ENCODE measurements at places on chromosomes 7 and 10.

DNA sequence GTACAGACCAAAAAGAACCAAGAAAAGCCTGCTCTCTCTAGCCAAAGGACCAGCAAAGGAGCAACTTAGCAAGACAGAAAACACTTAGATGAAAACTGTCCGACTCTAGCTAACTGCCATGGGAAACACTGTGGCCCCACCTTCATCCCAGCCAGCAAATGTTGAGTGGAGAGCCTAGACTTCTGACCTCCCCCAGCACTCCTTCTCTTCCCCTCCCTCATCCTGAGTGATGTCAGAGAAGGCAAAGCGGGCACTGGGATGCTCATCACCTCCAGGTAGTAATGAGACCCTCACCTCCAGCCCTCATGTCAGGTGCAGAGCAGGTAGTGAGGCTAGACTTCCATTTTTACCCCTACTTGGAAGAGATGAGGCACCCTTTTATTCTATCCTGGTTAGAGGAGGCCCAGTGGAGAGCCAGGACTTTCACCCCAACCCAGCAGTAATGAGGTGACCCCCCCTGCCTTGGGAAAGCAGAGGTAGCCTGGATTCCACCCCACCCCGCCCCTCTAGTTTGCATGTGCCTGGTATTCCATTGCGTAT, 16.9 kb downstream of the CUZD1 start:
- DNase-seq, result no peak

DNA sequence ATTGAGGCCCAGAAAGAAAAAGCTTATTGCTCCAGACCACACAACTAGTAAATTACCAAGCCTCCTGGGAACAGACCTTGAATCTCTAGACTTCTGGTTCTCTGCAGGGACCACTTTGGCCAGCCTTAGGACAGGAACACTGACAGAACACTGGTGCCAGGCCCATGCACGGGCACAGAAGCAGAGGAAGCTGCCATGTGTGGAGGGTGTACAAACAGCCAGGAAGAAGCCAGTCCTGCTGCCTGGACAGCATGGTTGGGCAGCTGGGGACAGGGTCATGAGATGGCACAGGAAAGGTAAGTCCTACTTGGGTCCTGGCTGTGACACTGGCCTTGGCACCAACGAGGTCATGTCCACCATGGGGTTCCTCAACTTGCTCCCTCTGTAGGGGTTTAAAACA, 19.2 kb downstream of the MMRN2 start:
- no peak for DNase-seq

DNA sequence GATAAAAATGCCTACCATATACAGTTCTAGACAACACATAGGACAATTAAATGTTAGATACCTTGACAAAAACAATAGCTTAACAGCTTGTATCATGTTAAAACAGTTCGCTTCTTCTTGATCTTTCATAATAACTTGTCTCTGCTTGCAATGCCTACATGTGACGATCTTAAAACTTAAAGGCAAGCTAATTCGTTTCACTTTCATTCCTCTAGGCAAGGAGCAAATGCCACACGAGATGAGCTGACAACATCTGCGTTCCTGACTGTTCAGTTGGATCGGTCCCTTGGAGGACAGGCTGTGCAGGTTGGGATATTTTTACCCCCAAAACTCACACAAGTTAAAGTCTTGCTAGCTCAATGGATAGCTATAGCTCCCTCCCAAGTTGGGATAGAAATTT, 51.6 kb upstream of the ARL4A start:
- no peak for DNase-seq

DNA sequence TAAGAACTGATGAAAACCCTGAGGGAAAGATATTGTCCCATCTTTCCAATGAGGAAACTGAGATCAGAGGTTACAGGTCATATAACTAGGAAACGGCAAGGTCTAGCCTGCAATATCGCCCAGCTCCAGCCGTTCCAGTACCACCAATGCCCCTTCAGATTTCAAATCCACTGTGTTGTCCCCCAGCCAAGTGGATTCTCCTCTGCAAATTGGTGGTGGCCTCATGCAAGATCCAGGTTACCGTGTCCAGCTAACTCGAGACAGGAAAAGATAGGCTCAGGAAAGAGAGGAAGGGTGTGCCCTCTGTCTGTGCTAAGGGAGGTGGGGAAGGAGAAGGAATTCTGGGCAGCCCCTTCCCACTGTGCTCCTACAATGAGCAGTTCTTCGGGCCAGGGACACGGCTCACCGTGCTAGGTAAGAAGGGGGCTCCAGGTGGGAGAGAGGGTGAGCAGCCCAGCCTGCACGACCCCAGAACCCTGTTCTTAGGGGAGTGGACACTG, 25.3 kb downstream of the PRSS2 start:
- no peak for DNase-seq

DNA sequence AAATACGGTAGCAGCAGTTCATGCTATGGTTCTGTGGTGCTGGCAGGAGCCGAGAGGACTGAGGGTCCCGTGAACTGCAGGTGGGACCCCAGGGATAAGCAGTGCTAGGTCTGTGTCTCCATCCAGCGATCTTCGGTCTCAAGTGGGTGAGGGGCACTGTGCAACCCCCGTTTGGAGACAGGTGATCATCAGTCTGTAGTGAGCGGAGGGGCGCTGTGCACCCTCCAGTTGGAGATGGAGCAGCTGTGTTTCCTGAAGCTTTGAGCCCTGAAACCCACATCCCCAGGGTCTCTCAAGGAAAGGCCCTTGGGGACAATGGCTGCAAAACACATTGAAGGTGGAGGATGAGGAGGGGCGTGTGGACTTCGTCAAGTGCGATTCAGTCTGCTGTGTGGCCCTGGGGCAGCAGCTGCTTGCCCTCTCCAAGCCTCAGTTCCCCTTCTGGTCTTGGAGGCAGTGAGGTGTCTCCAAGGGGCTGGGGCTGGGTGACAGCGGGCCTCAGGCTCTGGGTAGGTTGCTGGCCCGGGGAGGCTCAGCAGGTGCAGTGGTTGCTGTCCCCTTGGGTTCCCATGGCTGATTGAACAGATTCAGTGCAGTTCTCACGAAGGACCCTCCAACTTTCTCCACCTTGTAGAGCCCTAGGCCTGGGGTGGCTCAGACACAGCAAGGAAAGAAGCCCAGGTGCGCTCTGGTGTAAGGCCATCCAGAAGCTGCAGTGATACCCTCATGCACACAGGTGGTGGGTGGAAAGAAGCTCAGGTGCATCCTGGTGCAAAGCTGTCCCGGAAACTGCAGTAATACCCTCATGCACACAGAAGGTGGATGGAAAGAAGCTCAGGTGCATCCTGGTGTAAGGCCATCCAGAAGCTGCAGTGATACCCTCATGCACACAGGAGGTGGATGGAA, 160.6 kb downstream of the ADARB2 start:
- no peak for DNase-seq

DNA sequence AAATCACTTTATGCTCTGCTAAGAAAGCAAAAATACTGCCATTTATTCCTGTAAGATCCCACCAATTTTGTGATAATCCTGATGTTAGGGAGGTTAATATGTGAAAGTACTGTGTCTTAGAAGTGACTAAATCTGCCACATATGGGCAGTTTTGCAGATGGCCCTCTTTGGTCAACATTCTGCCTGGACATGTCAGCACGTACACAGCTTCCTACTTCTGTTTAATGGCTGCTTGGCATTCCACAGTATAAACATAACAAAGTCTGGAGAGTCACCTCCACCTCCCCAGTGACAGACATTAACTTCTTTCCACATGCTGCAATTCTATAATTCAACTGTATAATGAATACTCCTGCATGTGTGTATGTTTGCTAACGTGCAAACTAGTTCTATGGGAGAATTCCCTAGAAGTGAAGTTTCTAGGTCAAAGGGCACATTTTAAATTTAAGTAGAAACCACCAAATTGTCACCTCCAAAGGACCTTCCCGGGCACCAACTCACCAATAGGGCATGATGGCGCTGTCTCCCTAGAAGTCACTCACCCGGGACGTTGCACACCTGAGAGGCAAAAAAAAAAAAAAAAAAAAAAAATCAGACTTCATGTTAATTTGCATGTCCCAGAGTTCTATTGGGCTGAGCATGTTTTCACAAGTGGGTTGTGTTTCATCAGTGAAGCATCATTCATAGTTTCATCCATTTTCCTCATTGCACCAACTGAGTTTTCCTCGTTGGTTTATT, 38.9 kb downstream of the MKI67 start:
- DNase-seq, result no peak

DNA sequence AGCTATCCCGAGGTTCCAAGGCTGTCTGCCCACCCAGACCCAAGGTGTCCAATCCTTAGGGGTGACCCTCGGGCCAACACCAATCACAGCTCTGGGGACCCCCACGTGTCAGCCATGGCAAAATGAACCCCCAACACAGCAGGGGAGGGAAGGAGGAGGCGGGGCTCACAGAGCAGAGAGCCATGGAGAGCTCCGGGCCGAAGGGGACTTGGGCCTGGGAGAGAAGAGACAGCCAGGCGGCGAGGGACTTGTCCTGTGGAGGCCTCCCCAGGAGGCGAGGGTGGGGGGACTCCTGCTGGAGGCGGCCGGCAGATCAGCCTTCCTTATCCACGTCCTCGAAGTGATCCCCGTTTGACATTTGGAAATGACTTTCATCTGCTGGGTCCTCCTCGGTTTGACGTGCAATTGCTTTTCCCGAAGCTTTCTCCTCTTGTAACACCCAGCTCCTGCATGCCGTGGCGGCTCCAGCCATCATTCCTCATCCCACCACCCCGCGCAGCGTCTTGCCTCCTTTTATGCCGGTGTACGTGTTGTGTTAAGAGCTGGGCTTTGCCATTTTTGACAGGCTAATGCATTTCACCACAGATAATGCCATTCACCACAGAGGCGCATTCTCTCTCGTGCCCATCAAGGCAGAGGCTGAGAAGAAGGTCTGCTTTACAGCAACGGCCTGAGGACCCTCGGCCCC, 337.4 kb downstream of the DNAJB6 start:
- DNase-seq, result no peak

GRCh38 chr10:69180525-69181204, 631 bp downstream of the SUPV3L1 start:
- DNase-seq, result no peak

DNA sequence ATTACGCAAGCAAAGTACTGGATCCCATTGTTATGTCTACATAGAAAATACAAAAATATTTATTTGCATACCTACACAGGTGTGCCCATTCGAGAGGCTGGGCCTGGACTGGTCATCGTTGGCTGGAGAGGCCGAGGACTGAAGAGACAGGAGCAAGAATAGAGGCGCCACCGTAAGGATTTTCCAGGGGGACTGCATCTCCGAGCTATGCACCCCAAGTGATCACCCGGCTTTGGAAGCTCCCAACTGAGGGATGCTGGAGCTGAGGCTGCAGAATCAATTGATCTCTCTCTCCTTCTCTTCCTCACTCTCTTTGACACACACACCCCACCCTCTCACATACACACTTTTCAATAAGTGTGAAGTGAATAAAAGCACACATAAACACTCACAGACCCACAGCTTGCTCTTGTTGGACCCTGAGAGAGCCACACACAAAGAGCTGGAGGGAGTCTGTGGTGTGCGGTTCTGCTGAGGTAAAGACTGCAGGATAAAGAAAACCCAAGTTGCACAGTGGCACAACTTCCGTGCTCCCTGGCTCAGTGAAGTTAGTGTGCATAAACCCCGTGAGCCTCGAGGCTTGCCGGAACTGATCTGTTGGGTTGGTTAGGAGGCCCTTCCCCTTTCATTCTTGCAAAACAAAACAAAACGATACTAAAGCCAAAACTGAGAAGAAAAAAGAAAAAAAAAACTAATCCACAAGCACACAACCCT, at the start of gene AOAH:
TSS of gene AOAH (minus strand) at position 544 of the 714 bp plus-strand sequence. CDS start at position 198, 346 bp downstream.
- DNase-seq, result peak; percentile 55

GRCh38 chr10:1661859-1662437, 75.4 kb downstream of the ADARB2 start:
- no peak for DNase-seq

GRCh38 chr7:36794689-36795088, 70.4 kb upstream of the AOAH start:
- no peak for DNase-seq

DNA sequence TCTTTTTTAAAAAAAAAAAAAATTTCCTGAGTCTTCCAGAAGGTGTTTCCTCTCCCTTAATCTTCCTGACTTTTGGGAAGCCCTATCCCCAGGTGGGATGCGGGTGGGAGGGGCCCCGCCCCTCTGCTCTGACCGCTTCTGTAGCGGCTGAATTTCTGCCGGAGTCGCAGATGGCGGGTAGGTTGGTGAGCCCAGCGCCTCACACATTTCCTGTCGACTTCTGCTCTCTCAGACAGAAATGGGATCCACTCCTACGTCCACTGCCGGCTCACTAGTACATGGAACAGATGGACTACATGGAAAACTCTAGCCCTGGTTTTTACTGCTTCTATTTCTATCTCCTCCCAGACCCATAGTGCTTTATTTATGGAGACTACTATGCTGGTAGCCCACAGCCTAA, 90.9 kb downstream of the NEUROD6 start:
- DNase-seq, result no peak

DNA sequence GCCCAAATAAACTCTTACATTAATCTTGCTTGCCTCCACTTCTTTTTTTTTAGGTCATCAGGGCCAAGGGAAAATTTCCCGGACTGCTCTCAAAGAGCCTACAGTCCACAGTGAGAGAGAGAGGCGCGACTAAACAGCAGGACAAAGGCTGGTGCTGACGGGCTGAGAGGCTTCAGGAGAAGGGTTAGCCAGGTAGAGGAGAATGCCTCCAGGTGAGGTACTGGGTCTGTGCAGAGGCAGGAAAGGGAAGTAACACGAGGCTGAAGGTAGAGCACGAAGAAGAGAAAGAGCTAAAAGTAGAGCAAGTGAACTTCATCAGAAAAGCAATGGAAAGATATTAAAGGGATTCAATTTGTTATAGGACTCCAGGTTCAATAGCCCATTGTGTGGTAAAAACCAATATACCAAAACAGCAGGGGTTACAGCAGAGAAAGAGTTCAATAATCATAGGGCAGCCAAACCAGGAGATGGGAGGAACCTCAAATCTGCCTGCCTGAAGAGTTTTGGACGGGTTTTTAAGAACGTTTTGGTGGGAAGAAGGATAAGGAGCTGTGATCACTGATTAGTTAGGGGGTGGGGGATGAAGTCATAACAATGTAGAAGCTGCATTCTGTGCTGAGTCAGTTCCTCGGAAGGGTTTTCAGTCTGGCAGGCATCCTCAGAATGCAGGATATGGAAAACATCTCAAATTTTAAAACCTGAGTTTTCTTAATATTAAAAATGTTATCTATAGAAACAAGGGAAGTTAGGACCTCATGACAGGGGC, 171.5 kb downstream of the AKR1D1 start:
- DNase-seq, result no peak

DNA sequence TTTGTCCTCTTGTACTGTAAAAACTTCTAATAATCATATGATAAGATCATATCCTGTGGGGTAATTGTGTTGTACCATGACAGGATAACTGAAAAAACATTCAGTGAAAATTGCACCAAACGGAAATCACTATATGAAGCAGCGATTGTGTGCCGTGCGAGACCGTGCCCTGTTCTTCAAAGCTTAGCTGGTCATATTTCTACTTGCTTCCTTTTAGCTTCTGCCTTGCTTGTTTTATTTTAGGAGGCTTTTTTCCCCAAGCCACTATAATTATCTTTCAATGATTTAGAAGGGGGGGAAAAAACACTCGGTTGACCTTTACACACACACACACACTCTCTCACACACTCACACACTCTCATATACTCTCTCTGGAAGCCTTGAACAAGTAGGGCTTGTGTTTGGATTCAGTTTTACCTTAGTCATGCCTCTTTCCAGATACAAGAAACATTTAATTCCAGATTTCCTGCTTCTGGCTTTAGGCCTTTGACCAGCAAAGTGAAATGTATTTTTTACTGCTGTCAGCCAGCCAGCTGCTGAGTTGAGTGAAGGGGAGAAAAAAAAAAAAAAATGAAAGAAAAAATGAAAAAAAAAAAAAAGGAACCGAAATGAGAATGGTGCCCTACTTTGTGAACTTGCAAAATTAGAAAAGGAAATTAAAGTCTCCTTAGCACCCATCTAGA, 181.4 kb downstream of the ARID5B start:
- DNase-seq, result no peak

- DNase-seq, result no peak
These were observed 115.2 kb downstream of the SORBS1 start for GRCh38 chr10:95445837-95446486.
